ENCODE measurements at places on chromosomes 7 and 10.
A peak's percentile ranks its signal among the peaks of the same experiment; 100 is the strongest.

DNA sequence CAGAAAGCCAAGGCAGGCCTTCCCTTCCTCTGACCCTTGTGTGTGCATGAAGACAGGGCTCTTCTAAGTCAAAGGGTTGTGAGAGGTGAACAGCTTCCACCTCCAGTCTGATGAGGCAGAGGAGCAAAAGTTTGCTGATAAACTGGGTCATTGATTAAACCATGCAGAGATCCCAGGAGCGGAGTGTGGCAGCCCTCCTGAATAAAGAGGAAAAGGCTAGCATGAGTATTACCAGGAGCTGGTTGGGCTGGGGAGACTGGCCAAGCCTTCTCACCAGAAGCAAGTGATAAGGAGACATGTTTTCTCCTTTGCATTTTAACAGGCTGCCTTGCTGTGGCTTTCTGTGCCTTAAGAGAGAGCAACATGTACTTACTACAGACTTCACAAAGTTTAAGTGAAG lies 10.2 kb downstream of the LMOD2 start:
- DNase-seq = no peak

GRCh38 chr7:153640586-153640985 lies 411.6 kb upstream of the DPP6 start:
- DNase-seq = no peak

GRCh38 chr10:57799625-57800024 lies 468.1 kb downstream of the IPMK start:
- DNase-seq = no peak

DNA sequence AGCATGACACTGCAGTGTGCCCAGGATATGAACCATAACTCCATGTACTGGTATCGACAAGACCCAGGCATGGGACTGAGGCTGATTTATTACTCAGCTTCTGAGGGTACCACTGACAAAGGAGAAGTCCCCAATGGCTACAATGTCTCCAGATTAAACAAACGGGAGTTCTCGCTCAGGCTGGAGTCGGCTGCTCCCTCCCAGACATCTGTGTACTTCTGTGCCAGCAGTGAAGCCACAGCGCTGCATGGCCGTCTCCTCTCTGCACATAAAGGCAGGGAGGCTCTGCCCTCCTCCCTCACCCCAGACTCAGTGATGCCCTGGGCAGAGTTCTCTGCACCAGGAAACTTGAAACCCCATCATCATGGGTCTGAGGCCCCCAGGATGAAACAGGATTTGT lies 70.7 kb upstream of the PRSS58 start:
- DNase-seq = no peak

DNA sequence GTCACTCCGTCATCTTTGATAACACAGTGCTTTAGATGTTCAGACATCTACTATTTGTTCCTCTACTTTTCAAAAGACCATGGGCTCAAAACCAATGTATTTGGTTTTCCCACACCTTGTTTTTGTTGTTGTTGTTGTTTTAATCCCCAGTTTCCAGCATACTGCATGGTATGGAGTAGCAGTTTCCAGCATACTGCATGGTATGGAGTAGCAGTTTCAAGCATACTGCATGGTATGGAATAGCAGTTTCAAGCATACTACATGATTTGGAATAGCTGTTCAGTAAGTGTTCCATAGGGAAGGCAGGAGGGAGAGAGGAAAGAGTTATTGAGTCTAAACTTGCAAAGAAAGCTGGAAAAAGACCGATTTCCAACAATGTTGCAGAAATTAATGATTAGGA lies 314.3 kb upstream of the PRKCQ start:
- no peak for DNase-seq

DNA sequence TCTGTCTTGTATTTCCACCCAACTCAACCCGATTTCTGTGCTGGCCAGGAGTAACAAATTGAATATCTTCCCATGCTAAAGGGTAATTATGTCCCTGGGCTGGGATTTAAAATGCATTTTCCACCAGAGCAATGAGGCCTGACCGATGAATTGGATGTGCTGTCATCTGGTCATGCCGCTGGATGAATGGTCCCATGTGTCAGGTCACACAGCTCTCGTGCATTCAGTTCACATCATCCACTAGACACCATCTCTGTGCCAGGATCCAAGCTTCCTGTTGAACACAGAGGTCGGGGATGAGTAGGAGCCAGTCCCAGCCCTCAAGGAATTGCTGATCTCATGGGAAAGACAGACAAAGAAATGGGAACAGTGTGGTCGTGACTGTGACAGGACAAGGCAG lies 200.8 kb downstream of the ADRA2A start:
- no peak for DNase-seq

DNA sequence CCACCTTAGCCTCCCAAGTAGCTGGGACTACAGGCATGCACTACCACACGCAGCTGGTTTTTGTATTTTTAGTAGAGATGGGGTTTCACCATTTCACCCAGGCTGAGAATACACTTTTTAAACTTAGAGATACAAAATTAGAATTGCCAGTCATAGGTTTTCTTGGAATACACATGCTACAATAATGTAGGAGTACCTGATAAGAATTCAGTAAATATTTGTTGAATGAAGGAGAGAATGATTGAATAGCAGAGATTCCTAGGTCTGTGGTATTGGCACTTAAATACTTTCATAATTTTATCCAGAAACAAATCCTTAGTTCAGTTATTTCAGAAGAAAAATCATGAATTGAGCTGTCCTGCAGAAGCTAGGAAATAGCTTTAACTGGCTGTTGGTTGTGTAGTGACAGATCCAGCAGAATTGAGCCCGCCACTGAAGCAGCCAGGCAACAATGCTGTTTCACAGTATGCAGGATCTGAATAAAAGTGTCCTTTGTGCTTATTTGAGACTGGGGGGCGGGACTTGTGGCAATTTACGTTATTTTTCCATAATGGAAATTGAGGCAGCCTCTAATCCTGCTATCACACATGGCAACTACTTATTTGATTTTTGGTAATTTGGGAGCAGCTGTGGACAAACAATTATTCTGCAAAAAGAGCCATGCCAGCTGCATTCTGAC lies 31.5 kb downstream of the NRF1 start:
- no peak for DNase-seq

DNA sequence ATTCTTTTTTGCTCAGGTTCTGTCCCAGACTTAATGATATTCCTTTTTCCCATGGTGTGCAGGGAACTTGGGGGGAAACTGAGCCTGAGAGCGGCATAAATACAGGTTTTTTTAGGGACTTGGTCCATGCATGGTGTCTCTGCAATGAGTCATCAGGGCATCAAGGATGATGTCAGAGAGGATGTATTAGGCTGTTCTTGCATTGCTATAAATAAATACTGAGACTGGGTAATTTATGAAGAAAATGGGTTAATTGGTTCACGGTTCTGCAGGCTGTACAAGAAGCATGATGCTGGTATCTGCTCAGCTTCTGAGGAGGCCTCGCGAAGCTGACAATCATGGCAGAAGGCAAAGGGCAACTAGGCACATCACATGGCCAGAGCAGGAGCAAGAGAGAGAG lies 185.4 kb downstream of the RAB11FIP2 start:
- DNase-seq = no peak

DNA sequence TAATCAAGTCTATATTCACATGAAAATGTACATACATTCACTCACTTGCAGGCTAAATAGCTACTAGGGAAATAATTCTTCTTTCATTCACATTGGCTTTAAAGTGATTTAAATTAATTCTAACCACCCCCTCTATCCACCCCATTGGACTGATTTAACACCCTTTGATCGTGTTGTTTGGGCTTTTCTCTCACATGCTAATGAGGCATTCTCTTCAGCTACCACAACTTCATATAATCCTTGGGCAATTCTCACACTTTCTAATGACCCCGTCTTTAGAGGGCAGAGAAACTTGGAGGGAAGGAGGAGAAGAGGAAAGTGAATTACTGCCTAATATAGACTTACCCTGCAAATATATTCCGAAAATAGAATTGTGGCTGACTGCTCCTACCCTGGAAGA lies 24.6 kb downstream of the GRM3 start:
- DNase-seq = no peak

- no peak for DNase-seq
Measured at GRCh38 chr10:132188331-132188730, 1.6 kb downstream of the DPYSL4 start.

- no peak for DNase-seq
Measured at GRCh38 chr10:76868098-76868977, 769.3 kb downstream of the KCNMA1 start.

DNA sequence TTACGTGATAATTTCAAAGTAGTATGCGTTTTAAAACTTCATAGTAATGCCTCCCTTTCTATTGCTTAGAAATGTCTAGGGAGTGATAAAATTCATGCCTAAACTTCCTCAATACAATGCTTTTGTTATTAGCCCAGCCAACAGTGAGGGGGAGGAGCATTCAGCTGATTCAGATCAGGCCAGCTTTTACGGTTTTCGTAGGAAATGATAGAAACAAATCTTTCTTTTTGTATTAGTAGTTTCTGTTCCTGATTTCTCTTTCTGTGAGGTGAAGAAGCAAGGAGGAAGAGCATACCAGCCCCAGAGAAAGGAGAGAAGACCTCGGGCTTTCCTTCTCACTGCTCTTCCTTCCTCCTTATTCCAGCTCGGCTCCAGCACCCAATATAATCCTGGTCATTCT lies 35.2 kb upstream of the ITPRID1 start:
- no peak for DNase-seq

DNA sequence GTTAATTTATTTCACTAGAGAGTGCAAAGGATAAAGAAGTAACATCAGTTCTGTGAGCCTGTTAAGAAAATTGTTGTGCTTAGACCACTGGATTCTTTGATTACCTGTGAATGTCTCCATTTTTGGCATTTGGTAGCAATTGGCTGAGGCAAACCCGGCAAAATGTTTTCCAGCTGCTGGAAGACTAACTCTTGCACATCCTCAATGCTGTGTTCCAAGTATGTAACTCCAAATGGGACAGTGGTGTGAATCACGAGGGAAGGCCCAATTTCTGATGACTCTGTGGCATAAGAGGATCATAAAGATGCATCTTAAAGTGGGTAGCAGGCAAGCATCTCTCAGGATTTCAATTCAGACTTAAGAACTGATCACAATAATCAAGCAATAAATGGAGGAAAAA lies 268.8 kb downstream of the RNLS start:
- no peak for DNase-seq

DNA sequence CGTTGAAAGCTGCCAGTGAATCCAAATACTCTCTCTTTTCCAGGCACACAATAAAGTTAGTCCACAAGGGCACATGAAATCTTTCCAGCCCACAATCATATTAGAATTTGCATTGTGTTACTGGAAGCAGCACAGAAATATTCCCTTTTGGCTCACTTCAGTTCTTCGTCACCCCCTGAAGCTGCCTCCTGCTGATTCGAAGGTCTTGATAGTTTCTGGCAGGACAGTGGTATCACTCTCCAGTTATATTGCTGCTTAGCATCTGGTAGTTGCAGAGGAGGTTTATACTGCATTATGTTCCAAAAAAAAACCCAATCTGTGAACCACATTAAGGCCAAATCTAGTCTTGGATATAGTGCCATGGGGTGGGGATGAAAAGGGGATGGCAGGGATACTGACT lies 253.2 kb downstream of the BICC1 start:
- no peak for DNase-seq

DNA sequence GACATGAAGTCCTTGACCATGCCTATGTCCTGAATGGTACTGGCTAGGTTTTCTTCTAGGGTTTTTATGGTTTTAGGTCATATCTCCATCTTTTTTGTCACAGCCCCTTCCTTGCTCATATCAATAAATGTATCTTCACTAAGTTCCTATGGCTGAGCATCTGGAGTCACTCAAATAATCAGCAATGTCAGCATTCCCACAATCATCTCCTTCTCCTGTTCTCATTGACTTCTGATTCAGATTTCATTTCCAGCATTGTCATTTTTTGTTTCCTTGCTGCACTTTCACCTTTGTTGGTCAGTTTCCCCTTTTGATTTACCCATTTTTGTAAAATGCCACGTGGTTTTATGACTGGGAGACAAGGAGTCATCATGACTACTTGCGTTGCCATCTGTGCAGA lies 181.2 kb downstream of the BICC1 start:
- no peak for DNase-seq

DNA sequence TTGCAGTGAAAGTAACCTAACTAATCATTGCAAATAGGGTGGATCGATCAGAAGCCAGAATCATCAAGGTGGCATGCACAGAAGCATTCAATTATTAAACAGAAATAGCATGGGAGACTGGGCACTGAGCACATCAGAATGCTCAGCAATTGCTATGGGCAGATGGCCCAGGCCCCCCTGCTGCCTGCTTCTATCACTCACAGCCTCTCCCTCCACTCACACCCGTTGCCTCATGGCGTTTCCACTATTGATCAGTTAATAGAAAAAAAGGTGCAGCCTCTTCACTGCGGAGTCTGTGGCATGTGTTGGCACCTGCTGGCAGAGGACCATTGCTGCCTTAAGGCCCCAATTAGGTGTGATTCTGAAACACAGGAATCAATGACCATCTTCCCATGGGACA lies 11.2 kb upstream of the HTR5A start:
- no peak for DNase-seq

DNA sequence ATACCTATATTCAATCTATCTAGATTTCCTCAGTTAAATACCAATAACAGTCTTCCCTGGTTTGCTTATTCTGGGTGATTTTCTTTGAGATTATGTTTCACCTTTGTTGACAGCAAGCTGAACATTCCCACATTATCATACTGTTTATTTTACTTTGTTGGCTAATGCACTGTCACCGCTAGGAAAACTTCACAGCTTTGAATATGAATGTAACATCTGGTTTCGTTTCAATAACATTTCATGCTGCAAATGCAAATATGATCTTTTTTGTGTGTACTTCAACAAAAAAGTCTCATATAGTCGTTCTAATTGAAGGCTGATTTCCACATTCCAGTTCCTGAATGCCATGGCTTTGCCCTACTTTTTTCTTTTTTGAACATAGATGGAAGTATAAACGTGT lies 946.3 kb upstream of the GHITM start:
- no peak for DNase-seq

DNA sequence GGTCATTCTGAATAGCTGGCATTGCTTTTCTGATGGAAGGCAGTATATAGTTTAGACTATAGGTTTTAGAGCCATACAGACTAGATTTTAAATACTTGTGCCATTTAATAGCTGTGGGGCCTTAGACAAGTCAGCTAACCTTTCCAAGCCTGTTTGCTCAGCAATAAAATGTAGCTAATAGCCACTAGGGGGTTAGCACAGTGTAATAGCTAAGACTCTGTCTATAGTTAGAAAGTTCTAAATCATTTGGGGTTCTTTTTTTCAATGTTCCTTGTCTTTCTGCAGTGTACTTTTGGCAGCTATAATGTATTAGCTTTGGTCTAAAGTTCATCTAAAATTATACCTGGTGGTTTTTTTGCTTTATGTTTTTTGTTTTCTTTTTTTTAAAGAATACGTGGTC lies 7.5 kb upstream of the KIFBP start:
- no peak for DNase-seq

GRCh38 chr7:46927131-46927810 lies 654.6 kb downstream of the TNS3 start:
- no peak for DNase-seq

DNA sequence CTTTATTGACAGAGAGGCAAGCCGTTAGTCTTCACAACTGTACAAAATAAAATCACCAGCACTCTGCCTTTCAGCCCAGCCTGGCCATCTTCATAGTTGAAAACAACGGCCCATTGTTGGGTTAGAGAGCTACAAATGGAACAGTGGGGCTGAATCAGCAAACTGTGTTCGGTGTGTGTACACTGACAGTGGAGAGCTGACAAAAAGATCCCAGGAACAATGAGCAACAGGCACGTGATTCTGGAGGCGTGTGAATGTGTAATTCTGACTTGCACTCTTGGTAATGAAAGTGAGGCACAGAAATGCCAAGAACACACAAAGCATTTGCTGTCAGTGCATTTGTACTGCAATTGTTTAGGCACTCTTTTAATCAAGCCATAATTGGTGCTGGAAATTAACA lies 303.7 kb downstream of the WDR11 start:
- DNase-seq = peak; percentile 74

All from retinal pigment epithelial cell (primary cell).